CD8-positive, alpha-beta memory T cell (primary cell): ENCODE measurements at places on chromosomes 5 and 9. TPM values are rescaled to one million over a fixed set of nuclear protein-coding genes. Genes with fewer than 3 reads are reported as not detected.

DNA sequence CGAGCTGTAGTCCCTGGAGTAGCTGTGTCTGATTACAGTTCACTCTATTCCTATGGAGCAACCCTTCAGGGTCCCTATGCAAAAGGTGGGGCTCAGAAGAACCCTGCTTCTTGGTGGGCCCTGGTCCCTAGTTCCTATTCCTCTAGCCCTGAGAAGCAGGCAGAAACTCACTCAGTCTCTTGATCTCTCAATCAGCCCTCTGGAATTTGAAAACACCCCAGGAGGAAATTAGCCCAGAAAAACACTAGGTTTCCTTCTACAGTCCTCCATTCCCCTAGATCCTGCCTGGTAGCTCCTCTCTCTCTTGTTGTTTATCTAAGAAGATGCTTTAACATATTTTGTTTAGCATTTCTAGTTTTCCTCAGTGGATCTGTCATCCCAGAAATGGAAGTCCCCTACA lies 7.6 kb downstream of the RGS3 start:
- no peak overlapping the region for H3K4me3 ChIP-seq
- H3K36me3 ChIP-seq = no peaks in the 10 kb centered on the region
- DNase-seq = no peak

GRCh38 chr5:56849671-56850070 lies 34.3 kb downstream of the MAP3K1 start:
- H3K27ac ChIP-seq = no peak overlapping the region
- H3K4me3 ChIP-seq = no peak overlapping the region
- DNase-seq = no peak
- H3K4me1 ChIP-seq = peaks cover 94% of the 10 kb centered on the region

GRCh38 chr9:125255781-125256391 lies 5.7 kb upstream of the GAPVD1 start:
- no peaks in the 10 kb centered on the region for H3K36me3 ChIP-seq
- H3K4me3 ChIP-seq = no peak overlapping the region
- H3K27me3 ChIP-seq = no peaks in the 10 kb centered on the region
- no peaks in the 10 kb centered on the region for H3K4me1 ChIP-seq
- H3K27ac ChIP-seq = no peak overlapping the region
- DNase-seq = no peak

DNA sequence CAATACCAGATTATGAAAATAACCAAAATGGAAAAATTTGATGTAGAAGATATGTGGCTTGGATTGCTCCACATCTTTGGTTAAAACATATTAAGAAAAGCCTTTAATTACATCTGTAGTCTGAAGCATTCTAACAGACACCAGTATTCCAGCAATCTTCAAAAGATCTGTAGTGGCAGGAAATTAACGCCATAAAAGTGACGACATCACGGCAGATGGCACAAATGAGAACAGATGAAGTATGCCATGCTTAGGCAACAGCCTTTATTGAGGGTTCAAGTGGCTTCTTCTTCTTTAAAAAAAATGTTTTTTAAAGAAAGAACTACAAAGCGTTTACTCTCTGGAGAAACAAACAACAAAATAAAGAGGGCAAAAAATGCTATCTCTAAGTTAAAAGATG lies 164.2 kb downstream of the MEF2C start:
- no peaks in the 10 kb centered on the region for H3K27me3 ChIP-seq
- H3K36me3 ChIP-seq = no peaks in the 10 kb centered on the region
- no peak overlapping the region for H3K27ac ChIP-seq
- no peaks in the 10 kb centered on the region for H3K4me1 ChIP-seq
- no peak overlapping the region for H3K4me3 ChIP-seq

HTR1A gene
- total RNA-seq = not detected

CCDC69 gene
- 50.5 TPM for total RNA-seq

DNA sequence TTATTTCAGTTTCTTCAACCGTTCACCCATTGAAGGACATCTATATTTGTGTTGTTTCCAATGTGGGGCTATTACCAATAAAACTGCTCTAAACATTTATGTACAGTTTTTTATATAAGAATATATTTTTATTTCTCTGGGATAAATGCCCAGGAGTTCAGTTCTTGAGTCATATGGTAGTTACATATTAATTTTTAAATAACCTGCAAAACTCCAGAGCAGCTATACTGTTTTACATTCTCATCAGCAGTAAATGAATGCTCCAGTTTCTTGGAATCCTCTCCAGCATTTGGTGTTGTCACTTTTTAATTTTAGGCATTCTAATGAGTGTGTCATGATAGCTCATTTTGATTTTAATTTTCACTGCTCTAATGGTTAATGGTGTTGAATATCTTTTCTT lies 36.2 kb downstream of the CDK7 start:
- no peaks in the 10 kb centered on the region for H3K36me3 ChIP-seq
- DNase-seq = no peak
- H3K4me1 ChIP-seq = peaks cover 4% of the 10 kb centered on the region
